ENCODE measurements at places on chromosomes 4 and X.

DNA sequence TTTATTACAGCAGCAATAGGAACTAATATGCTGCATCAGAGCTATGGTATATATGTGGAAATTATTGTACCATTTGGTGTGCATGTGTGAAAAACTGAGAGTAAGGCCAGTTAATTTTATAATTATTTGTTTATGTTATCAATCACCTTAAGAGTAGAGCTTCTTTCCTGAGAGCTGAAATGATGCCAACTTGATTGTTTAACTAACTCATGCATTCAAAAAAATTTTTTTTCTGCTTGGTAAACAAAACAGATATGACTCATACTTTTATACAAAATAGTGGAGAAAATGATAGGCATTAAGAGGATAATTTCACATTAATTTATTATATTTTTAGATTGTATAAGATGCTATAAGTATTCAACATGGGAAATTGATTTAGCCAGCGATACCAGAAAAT lies 622.7 kb downstream of the RAPGEF2 start:
- DNase-seq = no peak

- DNase-seq = no peak
Observed at GRCh38 chr4:84498203-84498934, 723 bp downstream of the NKX6-1 start.

DNA sequence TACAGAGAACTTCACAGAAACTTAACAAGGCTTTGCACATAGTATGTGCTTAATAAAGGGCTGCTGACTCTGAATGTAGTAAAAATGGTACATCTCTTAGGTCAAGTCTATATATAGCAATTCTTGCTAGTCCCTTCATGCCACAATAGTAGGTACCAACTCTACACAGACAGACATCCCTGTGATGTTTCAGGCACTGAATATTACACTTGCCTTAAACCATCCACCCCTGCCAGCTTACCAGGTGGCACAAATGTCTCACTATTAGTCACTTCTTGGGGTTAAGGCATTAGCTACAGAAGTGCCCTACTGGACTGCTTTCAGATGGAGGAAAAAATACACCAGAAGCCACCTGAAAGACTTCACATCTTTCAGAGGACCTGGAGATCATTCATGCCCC lies 86.3 kb upstream of the CITED1 start:
- no peak for DNase-seq

DNA sequence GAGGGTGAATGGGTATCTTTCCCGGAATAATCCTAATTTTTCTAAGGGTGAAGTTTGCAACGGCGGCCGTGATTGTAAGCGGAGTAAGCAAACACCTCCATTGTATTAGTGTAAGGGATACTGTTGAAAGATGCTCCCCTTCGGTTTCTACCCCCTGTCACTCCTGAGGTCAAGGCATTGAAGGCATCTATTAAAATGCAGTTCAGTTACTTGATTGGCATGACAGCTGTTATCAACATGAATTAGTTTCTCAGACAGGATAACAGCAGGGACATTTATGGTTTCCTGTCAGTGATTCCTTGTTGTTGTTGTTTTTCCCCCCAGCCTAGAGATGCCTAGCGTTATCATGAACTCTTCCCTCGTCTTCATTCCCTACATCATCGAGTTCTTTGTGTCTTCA lies 552 bp downstream of the SLC25A14 start:
- DNase-seq = no peak

- no peak for DNase-seq
Observed at GRCh38 chr4:92163348-92163747, 140.4 kb upstream of the GRID2 start.

DNA sequence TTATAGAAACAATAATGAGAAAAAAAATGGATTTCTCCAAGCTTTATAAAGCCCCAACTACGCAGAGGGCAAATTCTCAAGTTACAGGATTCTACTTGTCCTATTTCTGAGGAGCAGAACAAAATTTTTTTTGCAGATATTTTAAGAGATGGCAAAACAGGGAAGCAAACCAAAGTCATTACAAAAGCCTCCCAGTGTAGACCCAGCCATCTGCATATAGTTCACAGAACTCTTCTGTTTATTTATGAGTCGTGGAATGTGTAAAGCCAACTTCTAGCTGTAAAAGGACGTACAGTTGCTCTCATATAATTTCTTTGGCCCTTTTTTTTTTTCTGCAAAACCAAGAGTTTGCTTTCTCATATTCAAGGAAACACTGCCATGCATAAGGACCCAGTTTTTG lies 120.4 kb downstream of the PCDH7 start:
- no peak for DNase-seq

DNA sequence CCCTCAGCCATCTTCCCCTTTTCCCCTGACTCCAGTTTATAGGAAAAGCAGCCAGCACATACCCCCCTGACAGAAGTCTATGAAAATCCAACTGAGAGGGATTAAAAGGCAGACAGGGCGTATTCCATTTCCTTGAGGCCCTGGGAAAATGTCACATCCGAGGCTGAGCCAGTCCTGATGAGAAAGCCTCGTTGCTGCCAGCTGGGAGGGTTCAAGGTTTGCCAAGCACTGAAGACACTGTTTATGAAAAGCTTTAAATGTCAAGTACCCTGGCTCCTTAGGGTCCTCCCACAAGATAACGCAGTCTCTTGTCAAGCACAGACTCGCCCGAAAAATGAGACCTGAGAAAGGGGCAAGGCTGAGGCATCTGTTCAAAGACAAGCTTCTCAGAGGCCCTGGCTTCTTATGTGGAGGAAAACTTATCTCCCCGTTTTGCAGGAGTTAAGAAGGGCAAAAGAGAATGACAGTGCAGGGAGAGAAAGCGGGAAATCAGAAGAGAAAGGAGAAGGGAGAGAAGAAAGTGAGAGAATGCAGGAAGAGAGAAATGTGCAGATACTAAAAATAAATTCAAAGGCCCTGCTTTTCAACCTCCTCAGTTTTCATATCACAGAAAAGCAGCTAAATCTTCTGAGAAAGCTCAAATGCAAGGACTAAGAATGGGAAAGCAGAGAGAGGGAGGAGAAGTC lies 44.7 kb downstream of the SCD5 start:
- DNase-seq = no peak

- no peak for DNase-seq
Observed at GRCh38 chr4:23348789-23349498, 540.9 kb downstream of the PPARGC1A start.

- no peak for DNase-seq
Observed at GRCh38 chrX:47802589-47802988, 34.1 kb upstream of the ZNF81 start.

GRCh38 chr4:147064856-147065255 lies 119.2 kb upstream of the TTC29 start:
- DNase-seq = no peak

Measured in stimulated activated CD8-positive, alpha-beta memory T cell treated with anti-CD3 and anti-CD28 coated beads, Interleukin-4, amount 100 ng/mL, for 4 hours (primary cell).